Activated CD4-positive, alpha-beta T cell treated with anti-CD3 and anti-CD28 coated beads for 24 hours (primary cell): ENCODE measurements at places on chromosomes 5 and 9.

- no peak for DNase-seq
Measured at GRCh38 chr9:85416715-85417114, 325.0 kb downstream of the AGTPBP1 start.

DNA sequence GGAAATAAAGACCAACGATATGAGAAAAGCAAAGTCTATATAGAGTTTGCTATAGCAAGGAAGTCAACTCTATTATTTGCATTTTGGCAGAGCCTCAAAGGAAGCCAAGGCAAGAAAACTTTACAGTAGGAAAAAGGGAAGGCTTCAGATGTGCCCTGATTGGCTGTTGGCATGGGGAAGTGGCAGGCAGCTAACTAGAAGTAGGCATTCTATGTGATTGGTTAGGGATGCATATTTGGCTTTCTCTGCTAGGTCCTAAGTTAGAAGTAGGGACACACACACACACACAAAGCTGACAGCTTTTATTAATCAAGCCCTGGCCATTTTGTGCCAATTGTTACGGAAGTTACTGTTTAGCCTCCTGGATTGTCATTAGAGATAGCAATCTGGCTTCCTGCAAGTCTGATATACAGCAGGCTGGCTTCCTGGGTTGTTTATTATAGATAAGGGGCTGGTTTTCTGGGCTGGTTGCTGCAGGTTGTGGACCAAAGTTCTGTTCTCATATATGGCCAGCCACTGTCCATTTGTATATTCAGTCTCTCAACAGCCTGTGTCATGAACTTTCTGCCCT, 308.1 kb upstream of the GRAMD2B start:
- DNase-seq, result no peak

DNA sequence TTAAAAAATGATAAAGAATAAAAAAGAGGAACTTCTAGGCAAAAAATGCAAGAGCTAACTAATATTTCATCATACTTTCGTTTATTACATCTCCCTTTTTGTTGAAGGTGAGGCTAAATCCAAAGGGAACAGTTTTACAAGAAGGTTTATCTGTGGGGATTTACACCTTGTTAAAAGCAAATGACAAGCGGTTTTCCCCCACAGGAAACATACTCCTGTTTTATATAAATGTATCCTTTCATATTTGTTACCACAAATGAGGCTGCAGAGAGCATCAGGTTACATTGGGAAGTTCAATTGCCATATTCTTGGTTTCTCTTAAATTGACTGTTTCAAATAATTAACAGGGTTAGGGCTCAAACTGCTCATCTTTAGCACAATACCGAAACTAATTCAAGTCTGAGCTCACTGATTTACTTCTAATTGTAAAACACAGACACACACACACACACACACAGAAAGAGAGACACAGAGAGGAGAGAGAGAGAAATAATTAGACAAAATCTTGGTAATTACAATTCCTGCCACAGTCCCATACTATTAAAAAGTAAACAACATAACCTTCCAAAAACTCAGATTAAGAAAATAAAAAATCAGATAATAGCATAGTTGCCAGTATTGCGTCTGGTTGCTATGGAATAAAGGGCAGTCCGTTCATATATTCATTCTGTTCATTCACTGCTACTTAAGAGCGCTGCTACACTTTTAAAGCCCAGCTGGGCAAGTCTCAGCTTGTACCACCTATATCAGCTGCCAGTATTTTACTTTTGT, 17.1 kb downstream of the RFX3 start:
- DNase-seq, result no peak

DNA sequence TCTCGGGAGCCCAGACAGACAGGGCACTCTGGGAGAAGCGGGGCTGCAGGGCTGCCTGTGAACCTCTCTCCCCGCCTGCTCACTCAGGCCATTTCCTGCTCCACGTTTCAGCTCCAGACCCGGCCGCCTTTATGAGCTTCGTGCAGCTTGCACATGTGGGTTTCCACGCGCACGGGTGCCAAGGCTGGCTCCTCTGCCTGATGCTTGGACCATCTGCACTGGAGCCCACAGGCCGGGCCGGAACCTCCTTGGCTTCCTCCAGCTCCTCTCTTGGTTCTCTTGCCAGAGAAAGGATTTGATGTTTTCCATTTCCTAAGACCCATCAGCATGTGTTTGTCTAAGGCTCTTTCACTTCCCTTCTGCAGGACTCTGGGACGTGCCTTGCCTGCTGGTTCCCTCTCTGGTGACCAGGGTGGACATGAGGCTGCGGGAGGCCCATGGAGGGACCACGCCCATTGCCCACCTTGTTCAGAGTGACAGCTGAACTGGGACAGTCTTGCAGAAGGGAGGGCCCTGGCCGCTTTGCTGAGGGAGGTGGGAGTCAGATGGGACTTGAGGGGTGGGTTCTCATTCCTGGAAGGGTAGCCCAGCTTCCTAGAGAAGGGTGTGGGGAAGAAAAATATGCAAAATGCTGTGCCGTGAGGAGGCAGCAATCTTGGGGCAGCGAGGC, 23.3 kb upstream of the COL5A1 start:
- no peak for DNase-seq

DNA sequence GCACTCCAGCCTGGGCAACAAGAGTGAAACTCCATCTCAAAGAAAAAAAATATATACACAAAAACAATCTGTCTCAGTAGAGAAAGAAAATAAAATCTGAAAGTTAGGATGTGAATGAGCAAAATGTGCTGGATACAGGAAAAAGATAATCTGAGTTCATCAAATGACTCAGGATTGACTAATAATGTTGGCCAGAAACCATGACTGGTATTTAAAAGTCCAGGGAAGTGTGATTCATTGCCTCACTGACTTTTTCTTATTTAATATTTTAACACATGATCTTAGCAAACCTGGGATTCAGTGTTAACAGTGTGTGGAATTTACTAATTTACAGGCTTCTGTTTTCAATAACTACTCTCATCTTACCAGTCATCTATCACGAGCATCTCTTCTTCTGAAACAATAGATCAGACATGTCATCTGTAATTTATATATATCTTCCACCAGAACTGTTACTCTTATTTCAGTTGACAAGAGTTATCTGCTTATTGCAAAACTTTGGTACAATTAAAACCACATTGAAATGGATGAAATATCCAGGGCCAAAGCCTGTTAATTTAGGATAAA, 256.7 kb downstream of the CDH12 start:
- DNase-seq, result no peak

GRCh38 chr5:132000677-132001453, 10.6 kb downstream of the ACSL6 start:
- DNase-seq, result no peak

DNA sequence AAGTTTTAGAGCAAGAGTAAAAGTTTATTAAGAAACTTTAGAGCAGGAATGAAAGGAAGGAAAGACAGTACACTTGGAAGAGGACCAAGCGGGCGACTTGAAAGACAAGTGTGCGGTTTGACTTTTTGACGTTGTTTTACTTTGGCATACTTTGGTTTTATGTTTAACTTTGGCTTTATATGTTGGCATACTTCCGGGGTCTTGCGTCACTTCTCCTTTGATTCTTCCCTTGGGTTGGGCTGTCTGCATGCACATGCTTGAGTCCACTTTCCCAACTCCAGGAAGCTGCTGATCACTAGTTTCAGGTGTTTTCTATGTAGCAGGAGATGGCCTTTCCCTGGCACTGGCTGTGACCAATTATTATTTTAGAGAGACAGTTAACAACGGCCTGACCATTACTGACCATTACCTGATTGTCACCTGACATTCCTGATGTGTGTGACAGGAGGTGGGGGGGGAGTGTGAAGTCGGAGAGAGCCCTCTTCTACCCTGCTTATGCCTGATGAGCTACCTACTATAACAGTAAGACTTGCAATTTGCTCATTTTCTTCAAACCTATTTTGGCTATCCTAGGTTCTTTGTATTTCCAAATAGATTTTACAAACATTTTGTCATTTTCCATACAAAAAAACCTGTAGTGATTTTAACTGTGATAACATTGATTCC, 45.5 kb downstream of the TNFSF8 start:
- DNase-seq, result no peak

DNA sequence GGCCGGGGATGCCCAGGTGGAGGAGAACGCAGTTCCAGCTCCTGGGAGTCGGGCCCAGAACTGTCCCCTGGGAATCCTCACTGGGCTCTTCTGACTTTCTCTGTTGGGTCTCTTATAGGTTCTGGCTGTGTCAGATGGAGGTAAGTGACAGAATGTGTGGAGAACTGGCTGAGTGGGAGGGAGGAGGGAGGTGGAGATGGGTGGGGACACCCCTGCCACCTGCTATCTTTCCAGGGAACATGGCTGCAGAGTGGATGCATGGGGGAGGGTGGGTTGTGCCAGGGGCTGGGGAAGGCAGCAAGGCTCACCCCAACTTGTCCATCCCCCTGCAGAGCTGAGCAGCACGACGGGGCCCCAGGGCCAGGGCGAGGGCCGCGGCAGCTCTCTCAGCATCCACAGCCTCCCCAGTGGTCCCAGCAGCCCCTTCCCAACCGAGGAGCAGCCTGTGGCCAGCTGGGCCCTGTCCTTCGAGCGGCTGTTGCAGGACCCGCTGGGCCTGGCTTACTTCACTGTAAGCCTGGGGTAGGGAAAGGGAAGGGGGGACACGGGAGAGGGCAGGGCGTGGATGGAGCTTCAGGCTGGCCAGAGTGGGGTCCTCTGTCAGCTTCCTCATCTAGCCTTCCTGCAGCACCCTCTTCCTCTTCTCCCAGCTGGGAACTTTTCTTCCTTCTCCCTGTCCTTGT, 8.3 kb downstream of the RGS14 start:
- no peak for DNase-seq
